ENCODE measurements at places on chromosomes 11 and 22.

GRCh38 chr22:39773976-39774539, 119.5 kb downstream of the ENTHD1 start:
- DNase-seq: no peak

GRCh38 chr22:31977141-31977841, 33.0 kb downstream of the YWHAH start:
- DNase-seq: peak; percentile 43

DNA sequence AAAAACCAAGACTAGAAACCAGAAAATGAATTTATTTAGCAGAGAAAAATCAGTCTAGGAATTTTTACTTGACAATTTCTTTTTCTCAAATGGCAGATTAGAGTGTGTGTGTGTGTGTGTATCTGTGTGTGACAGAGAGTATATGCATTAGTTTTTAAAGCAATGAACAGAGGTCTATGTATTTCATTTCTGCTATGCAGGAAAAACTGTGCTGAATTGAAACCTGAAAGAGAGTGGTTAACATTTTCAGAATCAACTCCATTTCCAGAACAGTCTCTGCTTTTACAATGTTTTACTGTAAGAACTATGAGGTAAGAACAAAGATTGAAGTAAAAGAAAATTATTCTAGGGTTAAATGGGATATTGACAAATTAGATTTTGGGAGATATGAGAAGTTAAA, 114.8 kb downstream of the GRM5 start:
- DNase-seq: no peak

DNA sequence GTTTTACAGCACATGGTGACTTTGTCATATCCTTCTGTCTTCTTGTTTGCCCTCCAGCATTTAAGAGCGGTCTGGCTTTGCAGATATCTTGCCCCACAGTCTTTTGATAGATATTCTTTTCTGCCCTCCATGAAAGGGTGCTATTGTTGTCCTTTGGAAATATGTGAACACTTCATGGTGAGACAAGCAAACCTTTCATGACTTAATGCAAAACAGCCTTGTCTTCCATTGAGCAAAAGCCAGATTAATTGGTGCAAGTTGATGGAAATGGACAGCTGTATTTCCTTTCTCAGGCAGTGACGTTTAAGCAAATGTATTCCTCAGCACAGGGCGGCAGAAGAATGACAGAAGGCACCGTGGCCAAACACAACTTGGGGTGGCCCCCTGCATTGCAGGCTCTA, 4.4 kb downstream of the DCPS start:
- DNase-seq: no peak

- no peak for DNase-seq
These were observed 5.9 kb upstream of the ETS1 start for GRCh38 chr11:128593281-128593680.

- DNase-seq: no peak
These were observed 131.9 kb downstream of the MED15 start for GRCh38 chr22:20639343-20639742.

GRCh38 chr22:27250886-27251285, 550.7 kb downstream of the MN1 start:
- DNase-seq: no peak

- DNase-seq: no peak
These were observed 18.9 kb upstream of the PIM3 start for GRCh38 chr22:49941507-49942316.

GRCh38 chr11:1435820-1436467, 46.2 kb downstream of the BRSK2 start:
- DNase-seq: no peak

DNA sequence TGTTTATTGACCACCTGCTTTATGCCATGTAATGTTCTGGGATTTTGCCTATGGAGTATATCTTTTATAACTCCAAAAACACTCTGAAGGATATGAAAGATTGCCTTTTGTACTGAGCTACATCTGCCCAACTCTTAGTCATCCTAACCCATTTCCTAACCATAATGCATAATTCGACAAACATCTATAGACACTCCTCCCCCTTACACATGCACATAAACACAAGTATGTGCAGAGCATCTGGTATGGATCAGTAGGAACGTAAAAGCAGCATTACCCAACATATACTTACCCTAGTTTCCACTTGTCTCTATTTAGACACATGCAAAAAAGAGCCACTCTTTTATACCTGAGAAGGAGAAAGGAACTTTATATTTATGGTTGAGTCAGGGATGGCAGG, 272.8 kb downstream of the FAM76B start:
- peak; percentile 86 for DNase-seq

- no peak for DNase-seq
These were observed 35.0 kb upstream of the SLC25A1 start for GRCh38 chr22:19213442-19214077.

Measured in fibroblast of the conjunctiva (primary cell).